ENCODE measurements at places on chromosomes 16 and 17.

DNA sequence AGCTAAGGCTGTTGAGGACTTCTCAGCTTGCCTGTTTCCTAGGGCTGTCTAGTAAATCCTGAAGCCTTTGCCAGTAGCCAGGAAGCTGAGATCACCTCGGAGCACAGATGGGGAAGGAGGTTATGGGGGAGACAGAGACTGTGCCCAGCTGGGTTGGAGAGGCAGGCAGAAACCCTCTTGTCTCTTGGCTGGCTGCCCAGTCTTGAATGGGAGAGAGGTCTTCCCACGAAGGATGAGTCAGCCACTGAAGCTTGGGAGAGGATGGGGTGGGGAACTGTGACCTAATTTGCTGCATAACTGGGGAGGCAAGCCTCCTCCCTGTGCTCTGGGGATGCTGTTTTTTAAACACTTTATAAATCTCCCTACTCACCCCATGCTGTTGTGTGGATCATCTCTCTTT is 69.8 kb downstream of the SHISA9 start:
- peak; percentile 43 for DNase-seq

DNA sequence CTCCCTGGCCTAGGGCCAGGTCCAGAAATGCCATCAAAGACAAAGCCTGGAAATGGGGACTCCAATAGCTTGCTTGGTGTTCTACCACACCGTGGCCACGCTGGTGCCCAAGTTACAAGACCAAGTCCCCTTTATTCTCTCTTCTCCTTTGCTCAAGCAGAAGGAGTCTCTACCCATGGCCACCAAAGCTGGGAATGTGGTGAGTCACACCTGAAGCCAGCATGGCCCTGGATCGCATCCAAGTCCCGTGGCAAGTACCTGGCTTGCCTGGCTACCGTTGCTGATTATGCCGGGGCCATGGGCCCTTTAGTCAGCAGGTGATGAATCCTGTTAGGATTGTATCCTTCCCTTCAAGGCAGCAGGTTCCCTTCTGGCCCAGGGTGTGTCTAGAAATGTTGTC is 260.0 kb downstream of the HAPSTR1 start:
- DNase-seq, result no peak

GRCh38 chr17:82234211-82235055 is 5.6 kb downstream of the SLC16A3 start:
- no peak for DNase-seq

GRCh38 chr17:79624718-79625478 is 14.0 kb upstream of the RBFOX3 start:
- no peak for DNase-seq

DNA sequence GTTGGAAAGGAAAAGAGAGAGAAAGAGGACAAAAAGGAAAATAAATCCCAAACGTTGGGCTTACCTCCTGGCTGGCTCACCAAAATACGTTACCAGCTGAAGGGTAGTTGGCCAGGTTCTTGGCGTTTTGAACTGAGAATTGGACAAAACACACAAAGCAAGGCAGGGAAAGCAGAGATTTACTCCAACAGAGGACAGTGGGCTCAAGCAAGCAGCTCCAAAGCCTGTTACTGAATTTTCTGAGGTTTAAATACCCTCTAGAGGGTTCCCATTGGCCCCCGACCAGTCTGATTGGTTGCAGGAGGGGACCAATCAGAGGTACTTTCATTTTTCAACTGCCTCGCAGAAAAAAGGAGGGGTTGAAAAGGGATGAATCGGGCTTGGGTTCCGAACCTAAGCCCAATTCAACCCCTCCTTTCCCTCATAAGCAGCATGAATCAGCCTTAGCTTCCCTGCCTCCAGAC is 55.6 kb upstream of the ALOX12 start:
- DNase-seq, result no peak
